ENCODE measurements at places on chromosomes 1 and 21.

- no peak for DNase-seq
Observed at GRCh38 chr1:33828654-33829053, 35.2 kb upstream of the HMGB4 start.

DNA sequence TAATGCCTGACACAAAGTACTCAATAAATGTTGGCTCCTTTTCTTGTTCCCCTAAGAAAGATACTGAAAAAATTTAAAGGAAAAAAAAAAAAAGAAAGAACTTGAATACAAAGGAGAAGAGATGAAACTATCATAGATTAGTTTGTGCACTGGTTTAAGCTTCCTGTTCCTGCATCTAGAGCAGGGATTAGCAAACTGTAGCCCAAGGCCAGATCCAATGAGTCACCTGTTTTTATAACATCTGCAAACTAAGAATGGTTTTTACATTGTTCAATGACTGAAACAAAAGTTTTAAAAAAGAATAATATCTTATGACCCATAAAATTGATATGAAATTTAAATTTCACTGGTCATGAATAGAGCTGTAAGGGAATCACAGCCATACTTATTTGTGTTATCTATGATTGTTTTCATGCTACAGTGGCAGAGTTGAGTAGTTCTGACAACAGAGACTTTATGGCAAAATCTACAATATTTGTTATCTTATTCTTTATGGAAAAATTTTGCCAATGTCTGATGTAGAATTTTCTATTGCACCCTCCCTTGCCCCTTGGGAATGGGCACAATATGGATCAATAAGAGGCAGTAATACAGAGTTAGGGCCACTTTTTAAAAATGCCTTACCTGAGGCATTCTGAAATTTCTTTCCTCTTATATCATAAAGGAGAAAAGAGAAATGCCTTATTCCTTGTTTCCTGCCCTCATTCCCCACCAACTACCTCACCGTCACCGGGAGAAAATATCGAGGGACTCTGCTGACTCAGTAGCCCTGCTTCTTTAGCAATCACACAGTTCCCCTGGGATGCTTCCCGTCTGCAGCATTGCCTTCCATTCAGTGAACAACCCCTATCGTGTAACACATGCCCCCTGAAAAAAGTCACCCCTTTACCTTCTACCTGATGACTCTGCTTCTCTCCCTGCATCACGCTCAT is 50.6 kb downstream of the WDR64 start:
- no peak for DNase-seq

GRCh38 chr1:54371038-54371941 is 34.9 kb downstream of the SSBP3 start:
- DNase-seq, result no peak

DNA sequence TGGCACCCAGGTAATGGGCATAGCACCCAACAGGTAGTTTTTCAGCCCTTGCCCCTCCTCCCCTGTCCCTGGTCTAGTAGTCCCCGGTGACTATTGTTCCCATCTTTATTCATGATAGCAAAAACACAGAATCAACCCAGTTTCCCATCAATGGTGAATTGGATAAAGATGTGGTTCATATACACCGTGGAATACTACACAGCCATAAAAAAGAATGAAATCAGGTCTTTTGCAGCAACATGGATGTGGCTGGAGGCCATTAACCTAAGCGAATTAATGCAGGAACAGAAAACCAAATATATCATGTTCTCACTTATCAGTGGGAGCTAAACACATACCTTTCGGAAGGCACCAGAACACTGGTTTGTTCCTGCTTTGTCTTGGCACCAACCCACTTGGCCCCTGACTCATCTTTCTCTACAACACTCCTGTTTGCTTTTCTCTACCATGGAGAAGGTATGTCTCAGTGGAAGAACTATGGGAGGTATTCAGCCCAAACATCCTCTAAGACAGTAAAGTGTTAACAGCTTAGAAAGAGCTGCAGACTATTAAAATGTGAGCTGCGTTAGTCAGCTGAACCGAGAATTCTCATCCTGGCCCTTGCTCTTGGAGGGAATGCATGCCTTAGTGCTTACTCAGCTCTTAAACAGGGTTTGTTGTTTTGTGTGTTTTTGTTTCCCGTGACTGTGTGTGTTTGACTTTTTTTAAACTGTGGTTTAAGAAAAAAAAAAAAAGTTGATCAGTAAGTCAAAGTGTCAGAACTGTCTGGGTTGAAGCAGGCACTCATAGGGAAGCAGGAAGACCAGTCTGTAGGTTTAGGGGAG is 203.0 kb downstream of the TOMM20 start:
- no peak for DNase-seq

DNA sequence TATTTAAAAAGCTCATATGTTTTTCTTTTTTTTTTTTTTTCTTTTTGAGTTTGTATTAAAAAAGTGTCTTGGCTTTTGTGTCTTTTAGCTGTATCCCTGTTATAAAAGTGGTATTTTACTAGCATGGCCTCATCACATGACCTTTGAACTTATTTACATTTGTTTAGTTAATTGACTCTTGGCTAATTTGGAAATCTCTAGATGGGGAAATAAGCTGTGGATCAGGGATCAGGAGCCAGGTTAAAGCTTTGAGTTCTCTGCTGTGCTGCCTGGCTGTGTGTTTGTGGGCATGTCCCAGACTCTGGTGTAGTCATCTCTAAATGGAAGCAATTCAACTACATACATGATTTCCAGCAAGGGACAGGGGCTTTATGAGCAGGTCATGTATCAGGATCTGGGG is 56.5 kb downstream of the HHAT start:
- no peak for DNase-seq

DNA sequence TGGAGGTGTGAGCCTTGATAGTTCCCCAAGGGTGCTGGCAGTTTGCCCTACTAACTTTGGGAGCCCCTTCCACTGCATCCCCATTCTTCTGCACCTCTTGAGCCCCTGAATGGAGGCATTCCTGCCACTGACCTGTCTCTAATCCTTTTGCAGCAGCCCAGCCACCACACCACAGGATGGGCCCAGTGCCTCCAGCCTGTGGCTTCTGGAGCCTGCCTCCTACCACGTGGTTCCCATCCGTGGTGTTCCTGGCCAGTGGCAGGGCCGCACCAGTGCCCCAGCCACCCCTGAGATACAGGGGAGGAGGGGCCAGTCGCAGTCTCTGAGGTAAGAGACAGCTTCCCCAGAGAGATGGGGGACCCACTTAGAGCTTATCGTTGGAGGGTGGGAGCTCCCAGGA is 14.4 kb downstream of the INAVA start:
- DNase-seq, result no peak

DNA sequence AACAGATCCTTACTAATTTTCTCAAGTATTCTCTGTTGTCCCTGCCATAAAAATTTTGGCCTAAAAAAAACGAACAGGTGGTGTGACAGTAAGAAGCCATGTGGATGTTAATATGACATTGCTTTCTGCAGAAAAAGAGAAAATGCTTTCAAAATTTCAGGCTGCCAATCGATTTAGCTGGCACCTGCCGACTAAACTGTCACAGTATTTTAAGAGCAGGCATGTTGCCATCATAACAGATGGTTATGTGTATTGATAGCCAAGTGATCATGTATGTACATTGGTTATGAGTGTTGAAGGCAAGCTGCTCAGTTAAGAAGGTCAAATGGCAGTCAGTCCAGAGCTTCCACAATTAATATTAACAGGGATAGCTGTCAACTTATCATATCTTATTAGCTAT is 1017.0 kb downstream of the MRPL39 start:
- DNase-seq, result no peak

- DNase-seq, result no peak
Observed at GRCh38 chr1:53384796-53385195, 56.9 kb upstream of the LRP8 start.

GRCh38 chr1:187842406-187843165 is 1013.8 kb downstream of the PLA2G4A start:
- no peak for DNase-seq

- DNase-seq, result no peak
Observed at GRCh38 chr1:231116738-231117137, 45.1 kb upstream of the TRIM67 start.

- DNase-seq, result no peak
Observed at GRCh38 chr1:17624611-17625233, 85.2 kb downstream of the ARHGEF10L start.

DNA sequence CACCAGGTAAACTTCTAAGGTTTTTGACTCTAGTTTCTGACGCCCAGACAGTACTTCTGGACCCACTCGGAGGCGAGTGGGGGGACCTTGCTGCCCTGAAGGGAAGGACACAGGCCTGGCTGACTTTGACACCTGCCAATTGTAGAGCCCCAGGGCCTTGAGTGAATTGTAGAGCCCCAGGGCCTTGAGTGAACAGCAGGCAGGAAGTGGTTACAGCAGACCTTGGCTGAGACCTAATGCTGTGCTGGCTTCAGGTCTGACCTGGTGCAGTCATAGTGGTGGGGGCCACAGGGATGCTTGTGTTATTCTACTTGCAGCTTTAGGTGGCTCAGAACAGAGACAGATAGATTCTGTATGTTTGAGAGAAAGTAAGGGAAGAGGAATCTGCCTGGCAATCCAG is 344.3 kb downstream of the DUSP10 start:
- no peak for DNase-seq

GRCh38 chr21:45079351-45079750 is 5.0 kb downstream of the ADARB1 start:
- DNase-seq, result no peak

- DNase-seq, result no peak
Observed at GRCh38 chr1:94100129-94100784, 20.7 kb downstream of the ABCA4 start.

DNA sequence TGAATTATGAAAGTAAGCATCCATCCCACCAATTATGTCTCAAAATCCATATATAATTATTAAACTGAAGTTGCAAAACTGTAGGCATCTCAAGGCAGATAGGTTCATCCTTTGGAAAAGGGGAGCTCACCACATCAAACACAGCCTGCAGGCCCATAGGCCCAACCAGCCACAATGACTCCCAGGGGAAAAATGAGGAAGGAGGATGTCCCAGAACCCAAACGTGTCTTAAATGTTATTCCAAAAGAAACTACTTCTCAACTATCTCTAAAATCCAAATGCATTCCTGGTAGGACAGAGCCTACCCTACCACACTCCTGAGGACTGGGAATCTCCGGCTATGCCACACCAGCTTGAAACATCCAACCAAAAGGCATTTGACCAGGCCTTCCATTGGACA is 12.8 kb downstream of the TIAM1 start:
- no peak for DNase-seq

GRCh38 chr1:119294722-119295121 is 73.9 kb upstream of the HAO2 start:
- no peak for DNase-seq

DNA sequence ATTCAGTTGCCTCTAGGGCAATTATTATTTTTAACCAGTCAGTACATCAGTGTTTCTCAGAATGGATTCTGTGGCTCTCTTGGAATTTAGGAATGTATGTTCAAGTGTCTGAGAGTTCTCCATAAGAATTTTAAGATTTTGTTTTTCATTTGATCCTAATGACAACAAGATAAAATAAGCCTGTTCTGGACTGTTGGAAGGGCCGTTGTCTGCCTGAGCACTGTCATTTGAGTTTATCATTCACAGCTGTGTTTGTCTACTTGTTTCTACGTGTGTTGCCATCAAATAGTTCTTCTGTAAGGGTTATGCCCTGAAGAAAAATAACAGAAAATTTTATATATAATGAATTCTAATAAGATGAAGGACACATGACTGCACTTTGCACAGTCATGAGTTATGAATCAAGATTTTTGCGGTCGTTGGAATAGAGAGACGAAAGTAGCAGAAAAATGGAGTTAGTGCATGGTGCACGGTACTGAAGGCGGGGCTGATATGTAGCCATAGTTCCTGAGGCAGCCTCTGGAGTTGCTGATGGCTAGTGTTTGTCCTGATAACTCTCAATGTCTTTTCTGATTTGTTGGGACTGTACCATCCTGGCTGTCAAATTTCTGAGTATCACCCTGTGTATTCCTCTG is 92.5 kb downstream of the NOS1AP start:
- no peak for DNase-seq

- DNase-seq, result no peak
Observed at GRCh38 chr1:2372551-2373490, 18.5 kb downstream of the MORN1 start.

All from stimulated activated CD8-positive, alpha-beta memory T cell treated with anti-CD3 and anti-CD28 coated beads, Interleukin-15, amount 100 ng/mL, for 4 hours (primary cell).